NCI-H446 treated with DMSO at 0.1 percent for 48 hours (cell line): ENCODE measurements at places on chromosomes 11 and 22.
A peak's percentile ranks its signal among the peaks of the same experiment; 100 is the strongest.

- DNase-seq, result no peak
Measured at GRCh38 chr11:1779806-1780699, 16.3 kb upstream of the CTSD start.

DNA sequence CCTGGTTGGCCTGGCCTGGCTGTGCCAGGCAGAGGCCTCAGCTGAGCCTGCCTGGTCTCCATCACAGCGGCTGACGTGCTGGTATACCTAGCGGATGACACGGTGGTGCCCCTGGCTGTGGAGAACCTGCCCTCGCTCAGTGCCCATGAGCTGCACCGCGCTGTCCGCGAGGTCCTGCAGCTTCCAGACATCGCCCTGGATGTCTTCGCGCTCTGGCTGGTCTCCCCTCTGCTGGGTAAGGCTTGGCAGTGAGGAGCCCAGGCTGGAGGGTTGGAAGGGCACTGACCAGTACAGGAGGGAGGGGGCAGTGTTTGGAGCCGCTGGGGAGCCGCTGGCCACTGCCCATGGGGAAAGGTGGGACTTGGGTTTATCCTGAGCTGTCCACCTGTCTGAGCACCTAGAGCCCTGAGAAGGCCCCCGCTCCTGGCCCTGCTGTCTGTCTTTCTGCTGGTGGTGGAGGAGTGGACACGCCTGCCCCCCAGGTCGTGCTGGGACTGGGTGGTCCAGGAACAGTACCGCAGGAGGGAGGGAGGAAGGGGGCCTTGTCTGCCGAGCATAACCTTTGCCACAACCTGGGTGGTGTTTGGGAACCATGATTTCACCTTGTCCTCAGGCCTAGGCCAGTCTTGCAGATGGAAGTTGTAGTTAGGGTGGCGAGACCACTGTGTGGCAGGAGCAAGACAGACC lies 3.0 kb downstream of the FRMD8 start:
- no peak for DNase-seq

DNA sequence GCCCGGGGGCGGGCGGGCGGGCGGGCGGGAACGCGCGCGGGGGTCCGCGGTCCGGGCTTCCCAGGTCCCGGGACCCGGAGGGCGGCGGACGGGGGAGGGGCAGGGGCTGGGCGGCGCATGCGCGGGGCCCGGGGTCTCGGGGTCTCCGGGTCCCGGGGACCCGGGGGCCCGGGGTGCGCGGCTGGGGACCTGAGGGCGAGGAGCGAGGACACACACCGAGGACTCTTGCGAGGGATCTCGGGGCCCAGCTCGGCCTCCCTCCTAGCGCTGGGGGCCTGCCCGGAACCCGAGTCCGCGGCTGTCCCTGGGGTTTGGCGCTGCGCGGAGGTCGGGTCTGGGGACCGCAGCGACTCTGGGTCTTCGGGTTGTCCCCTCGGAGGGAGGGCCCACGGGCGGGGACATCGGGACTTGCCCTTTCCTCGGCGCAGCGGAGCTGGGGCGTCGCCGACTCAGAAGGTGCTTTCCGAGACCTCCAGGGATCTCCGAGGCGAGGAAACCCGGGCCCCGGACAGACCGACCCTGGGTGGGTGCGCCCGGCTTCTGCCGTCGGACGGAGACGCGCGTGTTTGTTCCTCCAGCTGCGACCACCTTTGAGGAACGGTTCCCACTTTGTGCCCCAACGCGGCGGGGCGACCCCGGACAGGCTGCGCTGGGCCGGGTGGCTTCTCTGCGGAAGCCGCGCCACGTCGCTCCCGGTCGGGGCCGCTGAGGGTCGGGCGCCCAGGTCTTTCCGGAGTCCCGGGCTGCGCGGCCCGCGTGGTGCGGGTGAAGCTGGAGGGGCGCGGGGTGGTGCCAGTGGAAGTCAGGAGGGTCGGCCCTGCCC lies 540 bp downstream of the PPARA start:
- DNase-seq, result no peak

DNA sequence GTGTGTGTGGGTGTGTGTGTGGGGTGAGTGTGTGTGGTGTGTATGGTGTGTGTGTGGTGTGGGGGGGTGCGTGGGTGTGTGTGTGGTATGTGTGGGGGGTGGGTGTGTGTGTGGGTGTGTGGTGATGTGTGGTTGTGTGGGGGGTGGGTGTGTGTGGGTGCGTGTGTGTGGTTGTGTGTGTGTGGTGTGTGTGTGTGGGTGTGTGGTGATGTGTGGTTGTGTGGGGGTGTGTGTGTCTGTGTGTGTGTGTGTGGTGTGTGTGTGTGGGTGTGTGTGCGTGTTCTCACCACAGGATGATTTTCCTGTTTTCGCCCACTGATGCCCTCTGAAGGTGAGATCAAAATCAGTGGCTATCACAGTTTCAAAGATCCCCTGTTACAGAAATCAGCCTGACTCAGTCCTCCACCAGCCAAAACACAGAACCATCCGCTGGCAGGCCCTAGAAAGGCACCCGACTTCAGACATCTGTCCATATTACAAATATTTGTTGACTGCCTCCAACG lies 24.7 kb downstream of the CPT1A start:
- DNase-seq, result no peak

- no peak for DNase-seq
Measured at GRCh38 chr22:35997438-35997837, 31.2 kb downstream of the RBFOX2 start.

- no peak for DNase-seq
Measured at GRCh38 chr22:27443306-27443705, 358.2 kb downstream of the MN1 start.

GRCh38 chr11:64990222-64990923 lies 6.4 kb downstream of the BATF2 start:
- no peak for DNase-seq

DNA sequence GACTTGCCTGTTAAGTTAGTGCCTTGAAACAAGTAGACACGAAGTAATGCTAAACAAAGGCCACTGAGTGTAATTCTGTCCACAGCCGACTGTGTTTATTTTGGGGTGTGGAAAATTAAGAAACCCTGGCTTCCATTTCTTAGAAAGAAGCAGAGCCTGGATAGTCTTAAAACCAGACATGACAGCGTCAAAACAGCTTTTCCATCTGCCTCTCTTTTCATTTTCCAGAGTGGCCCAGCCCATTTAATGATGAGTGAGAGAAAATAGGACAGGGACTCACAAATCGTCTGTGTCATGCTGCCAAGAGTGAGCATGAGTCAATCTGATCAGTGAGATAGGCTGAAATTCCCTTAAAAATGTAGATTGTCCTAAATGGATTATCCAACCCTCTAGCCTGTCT lies 485.9 kb downstream of the JRKL start:
- peak; percentile 86 for DNase-seq

DNA sequence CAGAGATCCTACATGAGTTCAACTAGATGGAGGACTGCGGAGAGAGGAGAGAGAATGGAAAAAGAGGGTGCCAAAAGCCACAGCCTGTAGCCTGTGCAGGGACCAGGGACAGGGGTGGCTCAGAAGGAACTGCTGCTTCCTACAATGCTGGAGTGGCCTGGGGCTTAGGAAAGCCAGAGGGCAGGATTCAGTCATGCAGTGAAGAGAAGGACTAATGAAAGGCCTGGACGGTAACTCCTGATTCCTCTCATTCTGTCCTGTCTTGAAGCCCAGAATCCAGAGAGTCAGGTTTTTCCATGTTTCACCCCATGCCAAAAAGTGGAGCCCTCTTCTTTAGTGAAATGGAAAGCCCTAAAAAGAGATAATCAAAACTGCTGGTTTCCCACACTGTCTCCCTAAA lies 48.4 kb upstream of the INCENP start:
- no peak for DNase-seq

GRCh38 chr11:3892156-3892555 lies 36.7 kb downstream of the STIM1 start:
- DNase-seq, result no peak

- no peak for DNase-seq
Measured at GRCh38 chr22:43001271-43002201, 13.4 kb downstream of the PACSIN2 start.

- DNase-seq, result no peak
Measured at GRCh38 chr11:12674571-12674935, 332 bp downstream of the TEAD1 start.

DNA sequence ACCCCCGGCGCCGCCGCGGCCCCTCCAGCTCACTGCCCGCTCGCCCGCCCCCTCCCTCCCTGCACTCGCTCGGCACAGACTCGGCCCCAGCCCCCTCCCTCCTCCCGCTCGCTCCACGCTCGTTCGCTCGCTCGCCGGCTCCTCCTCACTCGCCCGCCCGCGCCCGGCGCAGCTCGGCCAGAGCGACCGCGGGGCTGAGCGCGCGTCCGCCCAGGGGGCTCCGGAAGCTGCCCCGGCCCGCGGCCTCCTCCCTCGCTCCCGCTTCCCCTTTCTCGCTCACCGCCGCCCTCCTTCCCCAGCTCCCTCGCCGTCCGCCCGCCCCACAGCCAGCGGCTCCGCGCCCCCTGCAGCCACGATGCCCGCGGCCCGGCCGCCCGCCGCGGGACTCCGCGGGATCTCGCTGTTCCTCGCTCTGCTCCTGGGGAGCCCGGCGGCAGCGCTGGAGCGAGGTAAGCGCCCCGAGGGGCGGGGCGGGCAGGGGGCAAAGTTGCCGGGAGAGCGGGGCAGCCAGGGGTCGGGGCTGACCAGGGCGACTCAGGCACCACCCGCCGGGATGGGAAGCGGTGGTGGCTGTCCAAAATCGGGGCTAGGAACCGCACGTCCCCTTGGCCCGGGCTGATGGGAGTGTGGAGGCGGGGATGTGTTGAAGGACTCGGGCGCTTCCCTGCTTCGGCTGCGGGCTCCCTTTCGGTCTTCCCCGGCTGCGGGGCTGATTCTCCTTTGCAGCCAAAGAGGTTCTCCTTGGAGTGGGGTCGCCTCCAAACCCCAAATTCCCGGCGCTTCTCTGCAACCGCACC lies at the start of gene SEZ6L:
Gene SEZ6L (plus strand): TSS at position 148 of the 797 bp plus-strand sequence. CDS start 208 bp downstream, at position 356.
- DNase-seq, result peak; percentile 84

- DNase-seq, result no peak
Measured at GRCh38 chr11:125304136-125304535, 139.6 kb downstream of the PKNOX2 start.

DNA sequence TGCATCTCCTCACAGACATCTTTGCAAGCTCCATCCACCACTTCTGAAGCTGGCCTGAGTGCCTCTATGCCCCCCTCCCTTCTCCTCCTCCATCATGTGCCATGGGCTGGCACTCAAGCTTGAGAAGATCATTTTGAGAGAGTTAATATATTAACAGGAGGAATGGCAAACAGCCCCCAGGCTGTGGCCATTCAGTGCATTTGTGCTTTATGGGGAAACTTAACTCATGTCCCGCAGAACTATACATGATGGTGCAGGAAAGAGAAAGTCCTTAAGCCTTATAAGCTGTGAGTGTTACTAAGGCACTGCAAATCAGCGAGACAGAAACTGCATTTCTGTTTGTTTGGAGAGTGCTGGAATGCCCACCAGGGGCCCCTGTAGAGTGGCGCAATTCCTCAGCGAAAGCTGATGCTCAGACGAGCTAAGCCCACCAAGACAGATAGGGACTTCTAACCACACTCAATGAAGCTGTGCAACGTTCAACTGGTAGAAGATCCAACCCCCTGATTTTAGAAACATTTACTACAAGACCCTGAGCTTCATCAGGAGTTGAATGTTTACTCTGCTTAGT lies 26.8 kb upstream of the PHLDA2 start:
- DNase-seq, result no peak

DNA sequence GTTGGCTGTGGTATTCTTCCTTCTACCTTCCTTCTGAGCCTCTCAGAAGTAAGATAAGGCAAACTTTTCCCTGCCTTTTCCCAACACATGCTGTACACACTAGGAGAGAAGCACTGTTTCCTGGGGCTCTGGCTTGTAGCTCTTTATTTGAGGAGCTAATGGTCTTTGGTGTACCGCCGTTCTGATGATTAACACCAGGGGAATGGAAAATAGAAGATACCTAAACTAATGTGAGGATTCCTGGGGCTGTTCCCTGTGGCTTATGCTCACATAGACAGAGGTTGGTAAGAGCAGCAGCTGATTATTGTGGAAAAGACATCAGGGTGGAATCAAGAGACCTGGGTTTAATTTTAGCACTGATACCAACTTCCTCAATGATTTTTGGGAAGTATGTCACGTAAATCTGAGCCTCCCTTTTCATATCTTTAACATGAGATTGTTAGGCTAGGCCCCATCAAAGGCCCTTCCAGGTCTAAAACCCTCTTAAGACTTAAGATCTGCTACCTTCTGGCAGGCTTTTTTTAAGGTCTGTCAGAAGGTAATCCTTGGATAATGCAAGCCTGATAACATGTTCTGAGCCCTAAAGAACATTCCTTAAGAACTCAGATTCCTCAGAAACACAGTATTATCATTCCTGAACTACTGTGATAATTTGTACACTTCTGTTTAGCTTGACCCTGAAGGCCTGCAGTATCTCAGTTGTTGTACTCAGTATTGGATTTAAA lies 24.8 kb upstream of the RCE1 start:
- DNase-seq, result no peak

- DNase-seq, result no peak
Measured at GRCh38 chr22:45608763-45609180, 62.9 kb upstream of the ATXN10 start.

GRCh38 chr11:36672815-36673450 lies 74.9 kb upstream of the RAG2 start:
- no peak for DNase-seq

DNA sequence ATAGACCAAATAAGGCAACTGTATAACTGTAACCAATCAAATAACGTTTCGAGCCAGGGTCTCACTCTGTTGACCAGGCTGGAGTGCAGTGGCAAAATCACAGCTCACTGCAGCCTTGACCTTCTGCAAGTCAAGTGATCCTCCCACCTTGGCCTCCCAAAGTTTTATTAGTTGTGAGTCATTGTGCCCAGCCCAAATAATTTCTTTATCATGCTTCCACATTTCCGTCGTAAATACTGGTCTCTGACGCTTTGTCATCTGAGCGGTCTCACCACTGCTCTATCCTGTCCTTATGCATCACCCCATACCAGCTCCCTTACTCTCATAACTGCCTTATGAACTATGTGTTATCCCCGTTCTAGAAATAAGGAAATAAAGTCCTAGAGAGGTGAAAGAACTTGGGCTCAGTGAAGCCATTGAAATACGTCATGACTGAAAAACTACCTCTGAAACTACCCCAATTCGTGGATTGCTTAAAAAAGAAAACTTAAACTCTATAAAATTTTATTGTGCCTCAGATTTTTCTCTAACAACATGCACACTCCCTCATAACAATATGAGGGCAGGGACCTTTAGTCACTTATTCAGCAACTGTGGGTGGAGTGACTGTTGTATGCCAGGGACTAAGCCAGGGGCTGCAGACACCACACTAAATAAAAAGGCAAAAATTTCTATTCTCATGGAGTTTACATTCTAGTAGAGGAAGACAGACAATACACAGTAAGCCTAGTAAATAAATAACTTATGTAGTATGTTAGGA lies 15.8 kb upstream of the RTN4RL2 start:
- no peak for DNase-seq

GRCh38 chr11:46332568-46333393 lies 14.5 kb upstream of the DGKZ start:
- no peak for DNase-seq

- no peak for DNase-seq
Measured at GRCh38 chr11:2138068-2138430, 1.1 kb downstream of the IGF2 start.

- no peak for DNase-seq
Measured at GRCh38 chr11:9118277-9118676, 26.9 kb upstream of the SCUBE2 start.

GRCh38 chr11:110763249-110764011 lies 51.2 kb upstream of the ARHGAP20 start:
- peak; percentile 41 for DNase-seq

- no peak for DNase-seq
Measured at GRCh38 chr11:70078781-70079616, 882 bp downstream of the ANO1 start.

GRCh38 chr22:30880847-30881246 lies 87.7 kb downstream of the MORC2 start:
- DNase-seq, result no peak
